T-helper 17 cell (primary cell): ENCODE measurements at places on chromosomes 4 and X.

GRCh38 chr4:36677874-36678273 lies 396.5 kb downstream of the DTHD1 start:
- H3K36me3 ChIP-seq, result no peaks in the 10 kb centered on the region
- no peaks in the 10 kb centered on the region for H3K27me3 ChIP-seq
- DNase-seq, result no peak
- no peaks in the 10 kb centered on the region for H3K4me1 ChIP-seq
- no peak overlapping the region for H3K27ac ChIP-seq

GRCh38 chrX:131199091-131199490 lies 90.0 kb downstream of the IGSF1 start:
- H3K4me3 ChIP-seq, result no peak overlapping the region
- no peak for DNase-seq
- H3K36me3 ChIP-seq, result no peaks in the 10 kb centered on the region
- H3K27ac ChIP-seq, result no peak overlapping the region
- H3K4me1 ChIP-seq, result no peaks in the 10 kb centered on the region

DNA sequence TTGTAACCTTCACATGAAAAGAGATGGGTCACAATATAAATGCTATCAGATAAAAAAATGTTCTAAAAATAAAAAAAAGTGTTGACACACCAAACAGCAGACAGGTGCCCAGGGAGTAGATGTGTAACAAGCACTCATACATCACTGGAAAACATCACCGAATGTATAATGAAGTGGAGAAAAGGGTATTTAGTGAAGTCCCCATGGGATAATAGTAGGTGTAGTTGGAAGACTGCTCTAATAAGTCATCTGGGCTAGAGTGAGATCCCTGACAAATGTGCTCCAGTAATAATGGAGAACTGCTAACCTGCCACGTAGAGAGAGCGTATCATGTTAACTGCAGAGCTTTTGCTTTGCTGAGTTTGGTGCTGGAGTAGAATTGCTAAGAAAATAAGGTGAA lies 152.0 kb downstream of the GRIA2 start:
- H3K4me3 ChIP-seq, result no peak overlapping the region
- no peaks in the 10 kb centered on the region for H3K4me1 ChIP-seq

GRCh38 chr4:51885363-51885762 lies 42.4 kb downstream of the DCUN1D4 start:
- no peak for DNase-seq
- no peaks in the 10 kb centered on the region for H3K27me3 ChIP-seq
- H3K27ac ChIP-seq, result peak overlapping the region; percentile 64
- H3K4me1 ChIP-seq, result peaks cover 18% of the 10 kb centered on the region

GRCh38 chrX:129783291-129783713 lies 3.6 kb downstream of the SASH3 start:
- H3K4me3 ChIP-seq, result peak overlapping the region; percentile 98
- peak overlapping the region; percentile 88 for H3K27ac ChIP-seq
- no peak for DNase-seq
- no peaks in the 10 kb centered on the region for H3K27me3 ChIP-seq

- H3K27ac ChIP-seq, result no peak overlapping the region
- no peaks in the 10 kb centered on the region for H3K27me3 ChIP-seq
- no peaks in the 10 kb centered on the region for H3K4me1 ChIP-seq
- H3K4me3 ChIP-seq, result no peak overlapping the region
- H3K36me3 ChIP-seq, result no peaks in the 10 kb centered on the region
Measured at GRCh38 chr4:165828928-165829327, 44.1 kb upstream of the TLL1 start.

DNA sequence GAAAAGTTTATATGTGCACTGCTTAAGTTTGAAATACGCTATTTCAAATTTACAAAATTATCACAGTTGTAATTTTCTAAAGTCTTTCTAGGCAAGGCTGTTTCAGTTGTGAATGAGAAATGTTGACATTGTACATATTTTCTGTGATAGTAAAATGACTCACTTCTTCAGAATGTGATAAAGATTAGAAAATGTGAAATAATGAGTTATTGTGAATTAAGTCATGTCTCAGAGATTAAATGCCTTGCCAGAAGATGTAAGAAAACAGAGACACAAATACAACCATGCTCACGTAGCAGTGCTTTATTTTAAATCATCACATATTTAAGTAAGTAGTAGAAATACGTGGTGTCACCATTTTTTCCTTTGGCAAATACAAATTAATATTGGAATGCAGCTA lies 768 bp downstream of the CLCN4 start:
- H3K4me3 ChIP-seq, result no peak overlapping the region
- no peaks in the 10 kb centered on the region for H3K36me3 ChIP-seq
- no peak overlapping the region for H3K27ac ChIP-seq
- no peaks in the 10 kb centered on the region for H3K4me1 ChIP-seq
- DNase-seq, result no peak
- peaks cover 43% of the 10 kb centered on the region for H3K27me3 ChIP-seq

- H3K4me3 ChIP-seq, result peak overlapping the region; percentile 98
- DNase-seq, result no peak
- peaks cover 2% of the 10 kb centered on the region for H3K36me3 ChIP-seq
Measured at GRCh38 chrX:96683997-96684338, 674 bp upstream of the DIAPH2 start.

DNA sequence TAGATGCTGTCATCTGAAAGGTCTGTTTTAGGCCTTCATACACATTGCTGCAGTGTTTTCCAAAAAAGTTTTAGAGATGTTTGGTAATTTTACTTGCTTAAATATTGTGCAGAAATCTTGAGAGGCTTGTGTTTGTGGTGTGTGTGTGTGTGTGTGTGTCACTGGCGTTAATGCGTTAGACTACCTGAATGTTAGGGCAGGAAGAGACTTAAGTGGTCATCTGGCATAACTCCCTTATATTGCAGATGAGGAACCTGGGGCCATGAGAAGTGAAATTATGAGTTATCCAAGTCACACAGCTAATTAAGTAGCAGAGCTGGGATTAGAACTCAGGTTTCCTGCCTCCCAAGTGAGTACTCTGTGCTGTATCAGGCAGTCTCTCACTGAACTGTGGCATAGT lies 1.4 kb downstream of the LSM6 start:
- peak overlapping the region; percentile 91 for H3K27ac ChIP-seq
- H3K4me3 ChIP-seq, result peak overlapping the region; percentile 88
- no peaks in the 10 kb centered on the region for H3K27me3 ChIP-seq

DNA sequence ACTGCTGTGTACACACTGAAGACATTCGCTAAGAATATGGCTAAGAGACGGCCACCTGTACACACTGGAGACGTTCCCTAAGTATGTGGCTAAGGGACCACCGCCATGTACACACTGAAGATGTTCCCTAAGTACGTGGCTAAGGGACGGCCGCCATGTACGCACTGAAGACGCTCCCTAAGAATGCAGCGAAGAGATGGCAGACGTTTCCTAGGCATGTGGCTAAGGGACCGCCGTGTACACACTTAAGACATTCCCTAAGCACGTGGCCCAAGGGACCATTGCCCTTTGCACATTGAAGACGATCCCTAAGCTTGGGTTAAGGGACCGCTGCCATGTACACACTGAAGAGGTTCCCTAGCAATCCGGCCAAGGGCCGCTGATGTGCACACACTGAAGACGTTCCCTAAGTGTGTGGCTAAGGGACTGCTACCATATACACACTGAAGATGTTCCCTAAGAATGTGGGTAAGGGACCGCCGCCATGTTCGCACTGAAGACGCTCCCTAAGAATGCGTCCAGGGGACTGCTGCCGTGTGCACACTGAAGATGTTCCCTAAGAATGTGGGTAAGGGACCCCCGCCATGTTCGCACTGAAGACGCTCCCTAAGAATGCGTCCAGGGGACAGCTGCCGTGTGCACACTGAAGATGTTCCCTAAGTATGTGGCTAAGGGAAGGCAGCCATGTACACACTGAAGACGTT lies 36.7 kb downstream of the DHRSX start:
- peaks cover 20% of the 10 kb centered on the region for H3K4me1 ChIP-seq
- no peaks in the 10 kb centered on the region for H3K27me3 ChIP-seq
- DNase-seq, result no peak
- H3K36me3 ChIP-seq, result peaks cover 3% of the 10 kb centered on the region
- H3K27ac ChIP-seq, result no peak overlapping the region

- no peak overlapping the region for H3K27ac ChIP-seq
- no peaks in the 10 kb centered on the region for H3K27me3 ChIP-seq
- H3K36me3 ChIP-seq, result no peaks in the 10 kb centered on the region
Measured at GRCh38 chr4:41065434-41066006, 148.8 kb downstream of the APBB2 start.

DNA sequence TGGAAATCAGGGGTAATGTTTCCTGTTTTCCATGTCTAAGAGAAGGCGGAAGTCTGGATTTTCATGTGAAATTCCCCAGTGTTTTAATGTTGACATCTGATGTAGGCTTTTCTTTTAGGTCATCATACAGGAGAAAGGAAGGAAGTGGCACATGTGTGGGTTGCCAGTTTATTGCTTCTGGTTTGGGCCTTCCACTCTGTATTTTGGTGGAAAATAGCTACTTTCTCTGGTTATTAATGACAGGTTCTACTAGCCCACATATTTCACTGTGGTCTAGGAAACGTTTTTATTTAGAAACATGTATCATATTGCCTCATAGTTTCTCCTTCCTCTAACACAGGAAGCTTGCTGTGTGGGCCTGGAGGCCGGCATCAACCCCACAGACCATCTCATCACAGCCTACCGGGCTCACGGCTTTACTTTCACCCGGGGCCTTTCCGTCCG lies 7.2 kb downstream of the PDHA1 start:
- peak overlapping the region; percentile 54 for H3K27ac ChIP-seq
- H3K36me3 ChIP-seq, result peaks cover 3% of the 10 kb centered on the region
- H3K4me3 ChIP-seq, result no peak overlapping the region
- H3K4me1 ChIP-seq, result peaks cover 9% of the 10 kb centered on the region

GRCh38 chr4:123478859-123479345 lies 82.3 kb downstream of the SPRY1 start:
- DNase-seq, result no peak
- peak overlapping the region; percentile 45 for H3K27ac ChIP-seq
- H3K36me3 ChIP-seq, result no peaks in the 10 kb centered on the region

DNA sequence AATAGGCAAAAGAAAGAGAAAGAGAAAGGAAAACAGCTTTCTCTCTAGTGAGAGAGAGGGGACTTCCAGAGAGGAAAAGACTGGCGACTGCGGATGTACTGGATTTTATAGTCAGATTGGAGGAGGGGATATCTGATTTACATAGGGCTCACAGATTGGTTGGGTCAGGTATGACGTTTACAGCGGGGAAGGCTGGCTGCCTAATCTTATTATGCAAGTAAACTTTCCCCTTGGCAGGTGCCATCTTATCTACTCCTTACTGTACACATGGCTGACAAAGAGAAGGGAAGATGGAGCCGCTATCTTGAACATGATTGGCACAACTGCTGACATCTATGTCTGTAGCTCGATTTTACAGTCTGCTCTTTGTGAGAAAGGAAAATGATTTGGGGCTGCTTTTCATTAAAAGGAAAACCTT lies 25.4 kb downstream of the RBPJ start:
- DNase-seq, result peak; percentile 23
- H3K4me1 ChIP-seq, result peaks cover 51% of the 10 kb centered on the region
- peak overlapping the region; percentile 72 for H3K27ac ChIP-seq
- H3K27me3 ChIP-seq, result no peaks in the 10 kb centered on the region
- H3K4me3 ChIP-seq, result peak overlapping the region; percentile 12

DNA sequence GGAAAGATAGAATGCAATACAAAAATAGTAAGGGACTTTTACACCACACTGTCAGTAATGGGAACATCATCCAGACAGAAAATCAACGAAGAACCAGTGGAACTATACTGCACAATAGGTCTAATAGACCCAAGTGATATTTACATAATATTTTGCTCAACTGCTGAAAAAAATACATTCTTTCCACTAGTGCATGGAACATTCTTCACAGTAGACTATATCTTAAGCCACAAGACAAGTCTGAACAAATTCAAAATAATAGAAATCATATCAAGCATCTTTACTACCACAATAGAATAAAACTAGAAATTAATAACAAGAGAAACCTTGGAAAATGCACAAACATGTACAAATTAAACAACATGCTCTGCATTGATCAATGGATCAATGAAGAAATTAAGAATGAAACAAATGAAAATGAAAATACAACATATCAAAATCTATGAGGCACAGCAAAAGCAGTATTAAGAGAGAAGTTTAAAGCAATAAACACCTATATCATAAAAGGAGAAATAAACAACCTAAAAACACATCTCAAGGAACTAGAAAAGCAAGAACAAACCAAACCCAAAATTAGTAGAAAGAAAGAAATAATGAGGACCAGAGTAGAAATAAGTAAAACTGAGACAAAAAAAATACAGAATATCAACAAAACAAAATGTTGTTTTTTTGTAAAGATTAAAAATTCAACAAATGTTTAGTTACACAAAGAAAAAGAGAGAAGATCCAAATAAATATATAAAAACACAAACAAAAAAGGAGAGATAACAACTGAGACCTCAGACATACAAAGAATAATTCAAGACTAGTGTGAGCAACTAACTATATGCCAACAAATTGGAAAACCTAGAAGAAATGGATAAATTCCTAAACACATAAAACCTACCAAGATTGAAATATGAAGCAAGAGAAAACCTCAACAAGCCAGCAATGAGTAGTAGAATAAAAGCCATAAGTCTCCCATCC lies 51.5 kb upstream of the ANTXR2 start:
- peaks cover 44% of the 10 kb centered on the region for H3K4me1 ChIP-seq
- no peak for DNase-seq
- peak overlapping the region; percentile 96 for H3K27ac ChIP-seq
- H3K4me3 ChIP-seq, result no peak overlapping the region
- no peaks in the 10 kb centered on the region for H3K36me3 ChIP-seq
- no peaks in the 10 kb centered on the region for H3K27me3 ChIP-seq

DNA sequence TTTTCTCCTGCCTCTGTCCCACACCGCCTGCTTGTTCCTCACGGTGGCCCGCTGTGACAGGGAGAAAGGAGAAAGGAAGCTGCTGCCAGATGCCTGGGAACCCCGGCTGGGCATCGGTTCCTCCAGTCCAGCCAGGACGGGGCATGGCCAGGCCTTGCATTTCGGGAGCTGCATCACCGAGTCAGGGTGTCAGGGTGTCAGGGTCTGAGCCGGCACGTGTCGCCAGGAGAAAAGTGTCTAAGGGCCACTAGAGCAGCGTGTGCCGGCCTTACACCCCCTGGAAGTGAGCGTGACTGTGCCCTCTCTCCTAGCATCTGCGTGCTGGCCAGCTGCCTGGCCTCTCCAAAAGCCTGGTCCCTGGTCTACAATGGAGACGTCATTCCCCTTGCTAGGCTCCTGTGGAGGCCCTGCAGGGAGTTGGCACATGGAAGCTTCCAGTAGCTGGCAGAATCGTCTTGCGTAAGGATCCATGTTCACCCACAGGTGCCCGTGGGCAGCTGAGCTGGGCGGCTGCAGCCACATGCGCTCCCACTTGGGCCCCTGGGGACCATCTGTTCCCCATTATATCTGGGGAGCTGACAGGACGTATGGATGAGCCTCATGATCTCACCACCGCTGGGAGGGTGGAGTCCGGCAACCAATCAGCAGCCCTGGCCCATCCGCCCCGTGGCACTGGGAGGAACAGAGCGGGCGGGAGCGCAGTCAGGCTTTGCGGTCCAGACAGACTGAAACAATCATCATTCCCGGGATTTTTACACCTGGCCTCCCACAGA lies 39.9 kb upstream of the HMX1 start:
- H3K4me3 ChIP-seq, result no peak overlapping the region
- no peak overlapping the region for H3K27ac ChIP-seq
- H3K36me3 ChIP-seq, result no peaks in the 10 kb centered on the region
- H3K4me1 ChIP-seq, result no peaks in the 10 kb centered on the region
- no peaks in the 10 kb centered on the region for H3K27me3 ChIP-seq
- DNase-seq, result peak; percentile 3

GRCh38 chr4:7397206-7398103 lies 37.3 kb downstream of the PSAPL1 start:
- peaks cover 24% of the 10 kb centered on the region for H3K27me3 ChIP-seq
- no peak overlapping the region for H3K27ac ChIP-seq
